ENCODE measurements at places on chromosomes 5 and 9.

- no peak for DNase-seq
Measured at GRCh38 chr9:20031836-20032235, 243.0 kb upstream of the SLC24A2 start.

DNA sequence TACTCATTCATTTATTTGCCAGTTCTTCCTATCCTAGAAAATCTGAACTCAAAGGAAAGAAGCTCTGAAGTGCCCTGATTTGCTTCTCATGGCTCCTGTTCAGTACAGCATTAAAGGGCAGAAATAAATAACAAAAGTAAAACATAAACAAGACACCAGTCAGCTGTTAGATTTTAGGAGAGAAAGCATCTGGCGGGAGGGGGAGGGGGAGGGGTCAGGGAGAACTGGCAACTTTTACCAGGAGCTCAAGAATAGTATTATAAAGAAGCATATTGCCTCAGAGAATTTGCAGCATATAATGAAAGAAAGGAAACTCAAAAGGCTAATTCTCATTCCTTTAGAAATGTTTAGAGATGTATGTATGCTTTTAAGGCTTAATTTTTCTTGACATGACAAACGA lies 68.1 kb downstream of the SEMA6A start:
- no peak for DNase-seq

DNA sequence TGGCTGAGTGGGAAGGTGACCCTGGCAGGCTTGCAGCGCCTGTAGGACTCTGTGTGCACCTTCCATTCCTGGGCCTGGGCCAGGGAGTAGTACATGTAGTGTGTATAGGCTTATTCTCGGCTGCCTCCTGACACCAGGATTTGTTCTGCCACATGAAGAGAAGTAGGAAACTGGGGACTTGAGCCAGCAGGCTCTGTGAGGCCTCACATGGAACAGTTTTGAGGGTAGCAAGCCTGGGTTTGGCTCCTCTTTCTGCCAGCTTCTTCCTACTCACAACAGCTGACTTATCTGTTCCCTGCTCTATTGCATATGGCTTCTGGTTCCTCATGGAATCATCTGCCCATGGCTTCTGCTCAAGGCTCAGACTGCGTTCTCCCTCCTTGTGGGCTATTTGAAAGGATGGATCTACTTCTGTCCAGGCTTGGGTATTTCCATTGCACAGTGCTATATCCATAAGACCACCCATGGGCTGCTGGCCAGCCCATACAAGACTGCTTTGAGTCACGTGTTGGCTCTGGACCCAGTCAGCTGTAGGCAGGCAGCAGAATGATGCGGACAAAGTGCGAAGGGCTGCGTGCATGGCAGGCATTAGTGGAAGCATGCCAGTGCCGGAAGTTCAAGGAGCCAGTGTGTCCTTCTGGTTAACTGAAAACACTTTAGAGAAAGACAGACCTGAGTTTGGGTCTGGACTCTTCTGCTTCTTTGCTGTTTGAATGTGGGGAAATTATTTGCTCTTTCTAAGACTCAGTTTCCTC lies 11.0 kb upstream of the INSYN2B start:
- no peak for DNase-seq

- DNase-seq = no peak
Measured at GRCh38 chr5:54184806-54185205, 125.6 kb downstream of the ARL15 start.

DNA sequence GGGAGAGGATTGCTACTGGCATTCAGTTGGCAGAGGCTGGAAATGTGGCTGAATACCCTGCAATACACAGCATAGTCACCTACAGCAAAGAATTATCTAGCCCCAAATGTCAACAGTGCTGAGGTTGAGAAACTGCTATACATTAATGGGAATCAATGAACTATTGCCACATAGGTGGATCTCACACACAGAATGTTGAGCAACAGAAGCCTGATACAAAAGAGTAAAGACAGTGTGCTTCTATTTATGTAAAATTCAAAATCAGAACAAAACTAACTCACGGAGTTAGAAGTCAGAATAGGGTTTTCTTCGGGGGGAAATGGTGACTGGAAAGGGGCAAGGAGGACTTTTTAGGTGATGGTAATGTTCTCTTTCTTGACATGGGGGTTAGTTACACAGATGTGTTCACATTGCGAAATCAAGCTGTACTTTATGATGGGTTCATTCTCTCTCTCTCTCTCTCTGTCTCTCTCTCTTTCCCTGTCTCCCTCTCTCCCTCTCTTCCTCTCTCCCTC lies 45.7 kb upstream of the PANK3 start:
- no peak for DNase-seq

GRCh38 chr5:178277866-178278265 lies 45.3 kb upstream of the PHYKPL start:
- no peak for DNase-seq

- no peak for DNase-seq
Measured at GRCh38 chr5:170190436-170191134, 42.2 kb upstream of the C5orf58 start.

DNA sequence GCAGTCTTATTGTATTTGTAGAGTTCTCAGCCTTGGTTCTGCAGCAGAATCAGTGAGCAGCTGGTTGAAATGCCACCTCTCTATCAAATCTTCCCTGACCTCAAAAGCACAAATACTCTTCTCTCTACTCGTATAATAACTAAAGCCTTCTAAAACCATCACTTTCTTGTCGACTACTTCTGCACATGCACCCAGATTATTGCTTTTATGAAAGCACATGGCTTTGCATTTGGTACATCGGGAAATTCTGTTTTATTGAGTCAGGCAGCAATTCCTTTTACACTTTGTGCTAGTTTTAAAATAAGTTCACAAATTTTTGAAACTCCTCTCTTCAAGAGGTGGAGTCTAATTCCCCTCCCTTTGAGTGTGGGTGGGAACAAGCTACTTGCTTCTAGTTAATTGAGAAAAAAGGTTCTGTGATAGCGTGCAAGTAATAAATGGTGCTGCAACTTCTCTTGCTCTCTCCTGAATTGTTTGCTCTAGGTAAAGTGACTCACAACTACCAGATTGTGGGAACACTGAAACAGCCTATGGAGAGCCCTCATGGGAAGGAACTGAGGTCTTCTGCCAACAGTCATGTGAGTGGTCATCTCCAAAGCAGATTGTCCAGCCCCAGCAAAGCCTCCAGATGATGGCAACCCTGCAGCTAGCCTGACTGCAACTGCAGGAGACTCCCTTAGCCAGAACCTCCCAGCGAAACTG lies 66.0 kb upstream of the TAF1L start:
- no peak for DNase-seq

- no peak for DNase-seq
Measured at GRCh38 chr5:79878721-79879336, 112.2 kb downstream of the MTX3 start.

DNA sequence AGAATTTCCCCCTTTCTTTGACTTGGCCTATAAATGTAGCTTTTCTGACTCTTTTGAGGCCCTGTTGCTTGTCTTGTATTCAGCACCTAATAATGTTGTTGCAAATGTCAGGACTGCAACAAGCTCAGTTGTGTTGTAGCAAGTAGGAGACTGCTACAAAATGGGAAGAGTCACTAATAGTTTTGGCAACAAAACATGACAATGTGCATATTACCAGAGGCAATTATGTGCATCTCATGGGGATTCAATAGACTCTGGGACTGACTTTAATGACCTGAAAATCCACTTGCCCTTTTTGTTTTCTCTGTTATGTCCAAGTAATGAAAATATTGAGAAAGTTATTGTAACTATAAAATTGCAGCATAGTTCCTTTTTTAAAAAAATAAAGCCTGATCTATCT lies 368.4 kb downstream of the OSTF1 start:
- DNase-seq = no peak

All from DMS 273 treated with DMSO at 0.1 percent for 48 hours (cell line).